ENCODE measurements at places on chromosomes 4 and X.

GRCh38 chr4:73978886-73979285 is 2.9 kb downstream of the PF4 start:
- DNase-seq, result peak; percentile 33

DNA sequence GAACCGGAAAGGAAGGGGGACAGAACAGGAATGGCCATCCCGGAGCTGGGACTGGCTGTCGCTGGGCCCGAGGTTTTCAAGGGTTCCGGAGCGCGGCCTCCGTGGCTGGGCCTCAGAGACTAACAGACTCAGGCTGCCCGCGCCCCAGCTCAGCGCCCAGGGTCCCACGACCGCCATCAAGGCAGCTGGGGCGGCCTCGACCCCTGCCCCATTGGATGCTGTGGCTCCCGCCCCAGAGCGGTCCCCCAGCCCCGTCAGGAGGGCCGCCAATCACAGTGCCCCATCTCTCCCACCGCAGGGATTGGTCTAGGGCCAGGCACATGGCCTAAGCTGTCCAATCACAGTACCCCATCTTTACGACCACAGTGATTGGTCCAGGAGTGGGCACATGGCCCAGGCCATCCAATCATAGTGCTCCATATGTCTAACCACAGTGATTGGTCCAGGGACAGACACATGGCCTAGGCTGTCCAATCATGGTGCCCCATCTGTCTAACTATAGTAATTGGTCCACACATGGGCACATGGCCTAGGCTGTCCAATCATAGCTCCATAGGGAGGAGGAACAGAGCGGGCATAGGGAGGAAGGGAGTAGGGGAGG is 105.3 kb upstream of the NKX1-1 start:
- DNase-seq, result no peak

- DNase-seq, result peak; percentile 24
Observed at GRCh38 chrX:120781403-120781802, 94.3 kb downstream of the CT47B1 start.

GRCh38 chr4:26772096-26772873 is 88.4 kb upstream of the STIM2 start:
- DNase-seq, result no peak

GRCh38 chr4:5781691-5782090 is 70.7 kb downstream of the EVC start:
- DNase-seq, result no peak

GRCh38 chrX:137166591-137166990 is 132.8 kb upstream of the GPR101 start:
- peak; percentile 0 for DNase-seq

DNA sequence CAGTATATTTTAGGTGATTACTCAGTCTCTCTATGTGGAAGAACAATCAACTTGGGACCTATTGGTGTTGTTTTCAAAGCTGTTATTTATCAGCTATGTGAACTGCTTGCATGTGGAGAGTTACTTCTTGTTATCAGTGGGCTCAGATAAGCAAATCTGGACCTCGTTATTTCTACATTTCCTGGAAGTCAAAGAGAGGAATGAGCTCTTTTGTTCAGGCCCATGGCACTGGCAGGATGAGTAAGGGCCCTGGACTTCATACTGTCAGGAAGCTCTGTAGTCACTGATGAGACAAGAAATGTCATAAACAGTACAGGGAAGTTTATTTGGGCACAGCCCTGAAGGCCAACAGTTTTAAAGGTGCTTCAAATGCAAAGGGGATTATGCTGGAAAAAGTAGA is 760.6 kb upstream of the EPHA5 start:
- peak; percentile 48 for DNase-seq
